ENCODE measurements at places on chromosomes 12 and 14. TPM values are rescaled to one million over a fixed set of nuclear protein-coding genes. Genes with fewer than 3 reads are reported as not detected.

Gene EML5
- 1.3 TPM for total RNA-seq

Gene TAS2R19
- 2.8 TPM for total RNA-seq

Gene ZBTB25
- 14.1 TPM for total RNA-seq

DNA sequence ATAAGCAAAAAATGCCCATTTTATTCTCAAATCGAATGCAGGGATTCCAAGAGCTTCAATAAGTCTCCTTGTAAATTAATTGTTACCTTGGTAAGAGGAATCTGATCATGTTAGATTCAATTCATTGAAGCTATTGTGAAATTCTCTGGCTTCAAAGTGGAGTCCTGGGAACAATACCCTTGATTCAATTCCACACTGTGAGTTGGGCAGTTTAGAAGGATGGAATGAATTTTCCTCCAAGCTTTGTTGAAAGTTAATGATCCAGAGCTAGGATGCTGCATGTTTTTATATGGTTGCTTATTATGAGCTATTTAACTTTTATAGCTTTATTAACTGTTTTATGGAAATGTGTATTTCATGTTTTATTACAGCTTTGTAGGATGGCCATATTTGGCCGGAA is 89.9 kb upstream of the IGF1 start:
- no peak for DNase-seq
- no peak overlapping the region for H3K27ac ChIP-seq
- H3K27me3 ChIP-seq: no peaks in the 10 kb centered on the region
- H3K36me3 ChIP-seq: peaks cover 3% of the 10 kb centered on the region
- H3K4me3 ChIP-seq: no peak overlapping the region

DNA sequence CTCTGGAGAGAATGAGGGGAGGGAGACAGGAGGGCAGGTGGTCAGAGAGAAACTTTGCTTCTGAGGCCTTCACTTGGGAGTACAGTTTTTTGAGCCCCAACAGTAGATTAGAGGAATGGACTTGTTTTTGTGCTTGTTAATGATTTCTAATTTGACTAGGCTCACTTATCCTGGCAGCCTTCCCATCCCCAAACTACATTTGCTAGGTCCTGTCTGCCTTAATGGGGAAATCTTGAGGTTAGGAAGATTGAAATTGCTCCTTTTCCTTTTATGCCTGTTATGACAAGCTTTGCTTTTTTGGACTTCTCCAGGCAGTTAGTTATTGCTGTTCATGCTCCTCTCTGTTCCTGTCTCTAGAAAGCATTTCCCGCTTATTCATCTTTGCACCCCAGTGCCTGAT is 37.7 kb downstream of the SYNE2 start:
- peaks cover 29% of the 10 kb centered on the region for H3K4me1 ChIP-seq
- H3K4me3 ChIP-seq: no peak overlapping the region
- no peaks in the 10 kb centered on the region for H3K27me3 ChIP-seq

GRCh38 chr14:98982986-98983385 is 289.0 kb downstream of the BCL11B start:
- no peak overlapping the region for H3K4me3 ChIP-seq
- no peaks in the 10 kb centered on the region for H3K27me3 ChIP-seq
- DNase-seq: no peak
- peaks cover 2% of the 10 kb centered on the region for H3K36me3 ChIP-seq
- H3K4me1 ChIP-seq: no peaks in the 10 kb centered on the region

GRCh38 chr12:131867471-131867870 is 27.0 kb upstream of the ULK1 start:
- H3K27ac ChIP-seq: no peak overlapping the region
- DNase-seq: no peak
- no peaks in the 10 kb centered on the region for H3K36me3 ChIP-seq
- H3K27me3 ChIP-seq: peaks cover 3% of the 10 kb centered on the region
- no peak overlapping the region for H3K4me3 ChIP-seq
